Ammon's horn (tissue), 1 donor: ENCODE measurements at places on chromosomes 5 and 9.

- no peak for DNase-seq
Observed at GRCh38 chr9:91921371-91921770, 28.7 kb downstream of the ROR2 start.

DNA sequence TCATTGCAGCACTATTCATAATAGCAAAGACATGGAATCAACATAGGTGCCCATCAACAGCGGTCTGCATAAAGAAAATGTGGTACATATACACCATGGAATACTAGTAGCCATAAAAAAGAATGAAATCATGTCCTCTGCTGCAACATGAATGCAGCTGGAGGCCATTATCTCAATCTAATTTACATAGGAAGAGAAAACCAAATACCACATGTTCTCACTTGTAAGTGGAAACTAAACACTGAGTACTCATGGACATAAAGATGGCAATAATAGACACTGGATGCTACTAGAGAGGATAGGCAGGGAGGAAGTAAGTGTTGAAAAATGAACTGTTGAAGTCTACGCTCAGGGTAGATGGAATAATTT is 203.9 kb upstream of the CDH9 start:
- DNase-seq = no peak

DNA sequence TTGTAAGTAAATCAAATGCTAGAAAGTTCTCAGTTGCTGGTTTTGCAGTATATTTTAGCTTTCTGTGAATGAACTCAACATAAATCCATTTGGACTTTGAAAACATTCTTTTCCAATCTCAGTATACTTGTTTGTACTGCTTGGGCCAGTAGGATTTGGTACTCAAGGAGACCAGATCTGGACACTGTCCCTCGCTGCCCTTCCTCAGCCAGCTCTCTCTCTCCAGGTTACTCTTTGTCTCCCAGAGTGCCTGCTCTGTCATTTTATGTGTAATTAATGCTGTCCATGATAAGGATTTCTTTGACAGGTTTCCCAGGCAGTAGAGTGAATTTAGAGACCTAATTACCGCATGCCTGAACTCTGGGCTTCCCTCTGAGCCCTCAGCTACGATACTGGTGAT is 344.6 kb upstream of the SGCD start:
- no peak for DNase-seq

DNA sequence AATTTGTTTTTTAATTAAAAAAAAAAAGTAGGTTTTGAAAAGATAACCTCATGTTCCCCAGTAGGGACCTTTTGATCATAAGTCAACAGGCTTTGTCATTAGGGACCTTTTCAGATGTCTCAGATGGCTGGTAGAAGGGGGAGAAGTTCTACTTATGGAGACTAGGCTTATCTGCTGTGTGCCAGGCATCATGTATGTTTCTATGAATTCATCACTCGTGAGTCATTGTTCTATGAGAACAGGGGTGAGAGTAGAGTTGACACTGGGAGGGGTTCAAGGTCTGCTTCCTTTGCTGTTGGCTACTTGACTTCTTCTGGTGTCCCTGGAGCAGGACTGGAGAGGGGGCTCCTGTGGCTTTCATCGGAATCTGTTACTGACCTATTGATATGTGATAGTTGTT is 138.8 kb downstream of the KDM4C start:
- no peak for DNase-seq

DNA sequence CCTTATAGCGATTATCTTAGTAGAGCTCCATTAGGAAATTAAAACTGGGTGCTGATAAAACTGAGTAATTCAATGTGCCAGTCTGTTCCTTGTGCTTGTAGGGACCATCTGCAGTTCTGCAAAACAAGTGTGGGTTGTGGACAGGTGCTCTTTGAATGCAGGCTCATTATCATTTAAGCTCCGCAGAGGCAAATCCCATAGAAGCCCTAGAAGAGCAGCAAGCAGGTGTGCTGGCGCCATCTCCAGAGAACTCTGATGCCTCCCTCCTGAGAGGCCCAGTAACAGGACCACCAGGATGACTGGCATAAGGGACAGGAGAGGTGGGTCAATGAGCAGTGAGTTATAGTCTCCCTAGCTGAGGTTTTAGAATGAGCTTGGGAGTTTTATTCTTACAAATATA is 1342.4 kb upstream of the DMAC1 start:
- DNase-seq = peak; percentile 50

GRCh38 chr5:11958321-11958720 is 54.1 kb upstream of the CTNND2 start:
- no peak for DNase-seq

GRCh38 chr9:90969021-90969675 is 167.5 kb downstream of the SYK start:
- DNase-seq = peak; percentile 38

GRCh38 chr9:95207403-95207802 is 110.1 kb downstream of the FANCC start:
- DNase-seq = no peak

- DNase-seq = no peak
Observed at GRCh38 chr5:151617841-151618710, 26.9 kb upstream of the FAT2 start.

- no peak for DNase-seq
Observed at GRCh38 chr9:18849270-18849669, 183.7 kb downstream of the SAXO1 start.

DNA sequence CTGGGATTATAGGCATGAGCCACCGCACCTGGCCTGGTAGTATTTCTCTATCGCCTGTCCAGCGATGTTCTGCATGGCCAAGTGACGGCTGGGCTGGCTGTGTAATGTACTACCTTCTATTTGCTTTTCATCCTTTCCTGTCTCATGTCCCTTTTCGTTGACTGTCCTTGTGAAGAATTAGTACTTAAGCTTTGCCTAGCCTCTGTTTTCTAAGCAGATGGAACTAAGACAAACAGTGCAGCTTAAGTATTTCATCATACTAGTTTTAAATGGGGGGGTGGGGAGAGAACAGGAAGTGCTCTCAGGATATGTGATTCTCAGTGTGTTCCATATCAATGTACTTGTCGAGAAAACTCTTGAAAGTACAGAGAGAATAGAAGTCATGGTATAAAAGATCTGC is 31.7 kb upstream of the CCL21 start:
- no peak for DNase-seq

DNA sequence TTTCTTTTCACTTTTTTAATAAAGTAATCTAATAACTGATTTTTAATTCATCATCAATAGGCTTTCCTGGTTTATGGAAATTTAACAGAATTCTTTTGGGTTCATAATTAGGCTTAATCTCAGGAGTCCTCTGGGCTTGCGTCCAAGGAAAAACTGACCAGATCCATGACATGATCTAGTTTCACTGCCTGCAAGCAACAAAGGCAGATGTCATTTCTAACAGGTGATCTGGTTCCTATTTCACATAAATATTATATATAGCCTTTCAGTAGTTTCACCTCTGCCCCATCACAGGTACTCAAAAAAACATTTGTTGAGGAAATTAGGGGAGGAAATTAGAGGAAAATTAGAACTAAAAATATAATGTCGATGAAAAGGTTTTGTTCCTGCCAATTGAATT is 126.4 kb downstream of the FBXL17 start:
- no peak for DNase-seq
